Activated naive CD4-positive, alpha-beta T cell treated with anti-CD3 and anti-CD28 coated beads for 36 hours (primary cell): ENCODE measurements at places on chromosomes 16 and 17. TPM values are rescaled to one million over a fixed set of nuclear protein-coding genes. Genes with fewer than 3 reads are reported as not detected.

DNA sequence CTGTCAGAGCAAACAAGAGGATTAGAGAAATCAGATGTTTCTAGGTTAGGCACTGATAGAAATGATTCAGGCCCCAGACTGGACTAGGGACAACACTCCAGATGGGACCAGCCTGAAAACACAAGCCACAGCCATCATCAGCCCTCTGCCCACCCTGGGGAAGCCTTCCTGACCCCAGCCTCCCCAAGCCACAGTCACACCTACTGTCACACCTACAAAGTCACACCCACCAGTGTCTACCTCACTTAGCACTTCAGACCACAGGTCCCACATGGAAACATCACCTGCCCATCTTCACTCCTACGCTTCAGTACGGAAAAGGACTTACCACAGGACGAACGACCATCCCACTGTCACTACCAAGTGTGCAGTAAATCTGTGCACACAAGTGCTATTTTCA lies 197.9 kb downstream of the ZFHX3 start:
- H3K4me3 ChIP-seq, result no peak overlapping the region
- no peak for DNase-seq
- peaks cover 6% of the 10 kb centered on the region for H3K27me3 ChIP-seq
- H3K36me3 ChIP-seq, result no peaks in the 10 kb centered on the region
- no peaks in the 10 kb centered on the region for H3K4me1 ChIP-seq
- H3K27ac ChIP-seq, result no peak overlapping the region

The NCOR1 gene
- total RNA-seq, result 104 TPM

- DNase-seq, result no peak
- H3K4me1 ChIP-seq, result no peaks in the 10 kb centered on the region
- no peak overlapping the region for H3K27ac ChIP-seq
- no peaks in the 10 kb centered on the region for H3K36me3 ChIP-seq
- no peaks in the 10 kb centered on the region for H3K27me3 ChIP-seq
- no peak overlapping the region for H3K4me3 ChIP-seq
These were observed 204.9 kb upstream of the KCNJ16 start for GRCh38 chr17:69870091-69870530.

GRCh38 chr17:19343671-19344151 lies 18.8 kb downstream of the B9D1 start:
- H3K27ac ChIP-seq, result no peak overlapping the region
- H3K27me3 ChIP-seq, result peaks cover 12% of the 10 kb centered on the region
- H3K4me1 ChIP-seq, result no peaks in the 10 kb centered on the region
- H3K36me3 ChIP-seq, result no peaks in the 10 kb centered on the region
- no peak overlapping the region for H3K4me3 ChIP-seq
